ENCODE measurements at places on chromosomes 2 and 18. TPM values are rescaled to one million over a fixed set of nuclear protein-coding genes. Genes with fewer than 3 reads are reported as not detected.

The SFTPB gene
- total RNA-seq = not detected

The CMPK2 gene
- 1.1 TPM for total RNA-seq

The IL36G gene
- total RNA-seq = not detected

The FHOD3 gene
- total RNA-seq = not detected

The PLB1 gene
- total RNA-seq = 0.35 TPM

DNA sequence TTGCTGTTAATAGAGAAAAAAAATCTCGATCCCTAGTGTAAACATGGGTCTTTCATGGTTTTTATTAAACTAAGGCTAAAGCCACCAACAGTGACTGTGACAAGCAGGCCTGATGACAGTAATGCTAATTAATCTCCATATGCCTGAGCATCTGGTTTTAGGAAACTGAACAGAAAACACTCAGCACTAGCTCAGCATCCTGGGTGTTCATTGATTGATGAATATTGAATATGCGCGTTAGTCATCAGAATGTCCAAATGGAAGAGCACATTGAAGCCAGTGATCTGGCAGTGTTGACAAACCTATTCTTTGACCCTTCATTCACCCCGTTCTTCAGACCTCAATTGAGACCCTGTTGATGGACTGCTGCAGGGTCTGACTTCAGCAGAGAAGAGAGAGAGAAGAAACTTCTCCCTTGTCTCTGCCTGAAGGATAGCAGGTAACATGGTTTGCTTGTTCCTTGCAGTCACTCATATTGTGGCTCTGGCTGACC lies 283.8 kb downstream of the RDH14 start:
- DNase-seq = no peak

DNA sequence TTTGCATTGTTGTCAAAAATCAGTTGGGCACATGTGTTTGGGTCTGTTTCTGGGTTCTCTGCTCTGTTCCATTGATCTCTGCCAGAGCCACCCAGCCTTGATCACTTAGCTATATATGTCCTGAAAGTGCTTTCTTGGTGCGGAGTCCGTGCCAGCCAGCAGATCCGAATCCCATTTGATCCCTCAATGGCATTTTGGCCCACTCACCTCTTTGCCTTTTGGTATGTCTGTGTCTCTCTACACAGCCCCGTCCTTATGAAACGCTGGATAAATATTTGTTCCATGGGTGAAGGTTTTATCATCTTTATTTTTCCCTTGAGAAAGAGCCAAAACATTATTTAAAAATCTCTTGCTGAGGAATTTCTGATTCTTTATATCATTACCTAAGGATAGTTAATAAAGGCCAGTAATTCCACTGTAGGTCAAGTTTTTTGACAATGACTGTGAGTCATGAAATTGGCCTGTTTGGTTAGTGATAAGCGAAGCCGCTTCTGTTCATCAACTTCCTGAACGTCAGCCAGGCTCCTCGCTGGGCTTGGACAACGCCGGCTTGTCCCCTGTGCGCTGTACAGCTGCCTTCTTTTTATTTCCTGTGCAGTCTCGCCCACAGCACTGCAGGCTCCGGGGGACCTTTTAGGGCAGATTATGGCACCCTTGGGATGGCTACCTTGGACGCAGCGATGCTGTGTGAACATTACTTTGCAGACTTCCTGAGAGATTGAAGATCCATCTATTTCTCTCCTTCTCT lies 24.9 kb downstream of the MTCL1 start:
- no peak for DNase-seq

- no peak for DNase-seq
These were observed 2.9 kb downstream of the TEX261 start for GRCh38 chr2:70991742-70992141.

DNA sequence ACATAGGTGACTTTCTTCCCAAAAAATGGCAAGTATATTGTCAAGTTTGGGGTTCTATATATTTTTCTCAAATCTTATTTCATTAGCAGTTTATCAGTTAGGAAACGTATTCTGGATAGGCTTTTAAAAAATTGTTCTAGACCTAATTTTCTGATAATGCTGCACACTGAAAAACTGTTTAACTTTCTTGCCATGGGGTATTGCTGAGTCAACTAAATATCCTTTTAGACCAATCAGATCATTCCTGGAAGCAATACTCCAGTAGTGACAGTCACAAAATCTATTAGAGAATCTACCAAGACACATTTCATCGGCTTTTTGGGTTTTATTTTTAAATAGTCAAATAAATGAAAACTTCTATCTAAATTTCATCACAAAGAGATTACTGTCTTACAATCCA lies 440.6 kb downstream of the LRRTM4 start:
- no peak for DNase-seq

DNA sequence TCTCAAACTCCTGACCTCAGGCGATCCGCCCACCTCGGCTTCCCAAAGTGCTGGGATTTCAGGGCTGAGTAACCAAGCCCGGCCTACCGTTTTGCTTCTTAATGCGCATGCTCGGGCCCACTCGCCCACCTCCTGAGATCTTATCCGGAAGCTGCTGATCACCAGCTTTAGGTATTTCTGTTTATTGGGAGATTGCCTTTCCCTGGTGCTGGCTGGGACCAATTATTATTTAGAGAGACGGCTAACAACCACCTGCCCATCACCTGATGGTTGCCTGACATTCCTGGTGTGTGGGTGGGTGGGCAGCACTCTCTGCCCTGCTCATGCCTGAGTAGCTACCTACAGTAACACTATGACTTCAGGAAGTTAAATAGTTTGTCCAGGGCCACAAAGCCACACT lies 56.3 kb upstream of the ZNF532 start:
- no peak for DNase-seq

- DNase-seq = no peak
These were observed 54.1 kb downstream of the EIPR1 start for GRCh38 chr2:3323360-3324035.

DNA sequence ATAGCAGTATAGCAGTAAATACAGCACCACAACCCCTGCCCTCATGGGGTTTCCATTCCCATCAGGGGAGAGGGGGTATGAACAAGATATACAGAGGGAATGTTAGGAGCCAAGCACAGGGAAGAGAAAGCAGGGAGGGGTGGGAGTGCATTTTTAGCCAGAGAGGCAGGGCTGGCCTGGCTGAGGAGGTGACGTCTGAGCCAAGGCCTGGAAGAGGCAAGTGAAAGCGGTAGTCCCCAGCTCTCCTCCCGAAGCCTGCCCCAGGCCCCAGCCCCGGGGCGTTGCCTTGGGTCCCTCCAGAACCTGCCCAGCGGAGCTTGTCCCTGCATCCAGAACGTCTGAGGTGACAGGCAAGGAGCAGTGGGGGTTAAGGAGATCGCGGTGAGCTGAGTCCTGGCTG lies 45.1 kb upstream of the FOSL2 start:
- DNase-seq = no peak

- peak; percentile 32 for DNase-seq
These were observed 20.6 kb downstream of the SERTAD2 start for GRCh38 chr2:64632835-64633819.

GRCh38 chr2:14633461-14634181 lies 1.1 kb downstream of the LRATD1 start:
- DNase-seq = no peak

DNA sequence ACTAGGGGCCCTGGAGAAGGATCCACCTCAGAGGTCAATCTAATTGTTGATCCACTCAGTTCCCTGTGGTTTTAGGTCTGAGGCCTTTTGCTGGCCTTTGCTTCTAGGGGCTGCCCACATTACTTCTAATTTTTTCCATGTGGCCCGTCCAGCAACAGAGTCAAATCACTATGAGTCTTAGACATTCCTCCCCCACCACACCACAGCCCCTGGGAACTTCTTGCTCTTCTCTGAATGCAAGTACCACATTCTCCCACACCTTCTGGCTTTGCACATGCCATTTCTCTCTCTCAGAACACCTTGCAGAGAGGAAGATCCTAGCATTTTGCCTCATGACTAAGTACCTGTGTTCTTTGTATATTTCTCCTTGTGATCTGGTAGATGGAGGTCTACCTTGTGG lies 286.9 kb downstream of the SETBP1 start:
- no peak for DNase-seq

DNA sequence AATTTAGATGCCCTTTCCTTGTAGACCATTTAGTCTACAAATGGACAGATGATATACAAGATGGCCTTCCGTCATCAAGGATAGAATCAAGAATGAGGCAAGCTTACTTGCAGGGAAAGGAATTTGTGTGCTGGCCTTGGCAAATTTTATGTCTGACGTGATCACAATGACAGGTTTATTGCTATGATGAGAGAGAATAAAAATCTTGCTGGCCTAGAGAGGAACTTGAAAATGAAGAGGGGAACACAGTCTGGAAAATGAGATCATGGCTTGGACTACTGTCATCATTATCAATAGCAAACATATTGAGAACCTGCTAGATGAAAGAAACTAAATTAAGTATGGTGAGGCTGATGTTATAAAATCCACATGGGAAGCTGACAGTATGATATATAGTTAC lies 66.0 kb downstream of the CSRNP3 start:
- no peak for DNase-seq

- peak; percentile 22 for DNase-seq
These were observed 84.2 kb downstream of the MALT1 start for GRCh38 chr18:58755304-58756010.

DNA sequence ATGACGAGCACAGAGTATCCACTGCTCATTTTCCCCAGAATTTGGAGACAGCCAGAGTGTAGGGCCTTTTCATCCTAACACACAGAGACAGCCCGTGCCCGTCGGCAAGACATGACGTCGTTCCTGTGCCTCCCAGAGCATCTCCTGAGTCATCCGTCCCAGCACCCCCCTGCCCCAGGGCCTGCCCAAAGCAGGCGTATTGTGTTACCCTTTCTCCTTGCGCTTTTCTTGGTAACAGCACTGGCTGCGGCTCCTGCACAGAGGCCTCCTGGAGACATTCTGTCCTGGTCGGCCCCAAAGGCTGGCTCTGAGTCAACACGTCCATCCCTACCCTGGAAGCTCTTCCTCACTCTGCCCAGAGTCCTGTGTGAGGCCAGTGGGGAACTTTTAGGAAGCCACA lies 217.1 kb downstream of the KLHL29 start:
- DNase-seq = no peak

- no peak for DNase-seq
These were observed 22.2 kb downstream of the PDIA6 start for GRCh38 chr2:10790228-10790973.

DNA sequence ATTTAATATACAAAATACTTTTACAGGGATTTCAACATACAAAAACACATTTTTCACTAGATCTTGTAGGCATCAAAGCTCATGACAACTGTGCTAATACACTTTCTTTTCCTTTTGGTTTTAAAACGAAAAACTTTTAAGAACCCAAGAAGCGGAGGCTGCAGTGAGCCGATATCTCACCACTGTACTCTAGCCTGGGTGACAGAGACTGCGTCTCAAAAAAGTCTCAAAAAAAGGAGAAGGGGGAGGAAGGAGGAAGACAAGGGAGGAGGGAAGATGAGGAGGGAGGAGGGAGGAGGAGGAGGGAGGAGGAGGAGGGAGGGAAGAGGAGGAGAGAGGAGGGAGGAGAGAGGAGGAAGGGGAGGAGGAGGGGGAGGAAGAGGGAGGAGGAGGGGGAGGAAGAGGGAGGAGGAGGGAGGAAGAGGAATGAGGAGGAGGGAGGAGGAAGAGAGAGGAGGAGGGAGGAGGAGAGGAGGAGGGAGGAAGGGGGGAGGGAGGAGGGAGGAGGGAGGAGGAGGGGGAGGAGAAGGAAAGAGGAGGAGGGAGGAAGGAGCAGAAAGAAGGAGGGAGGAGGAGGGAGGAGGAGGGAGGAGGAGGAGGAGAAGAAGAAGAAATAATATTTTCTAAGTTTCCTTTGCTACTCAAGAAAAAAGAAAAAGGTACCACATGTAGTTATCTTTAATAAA lies 13.8 kb downstream of the ROCK2 start:
- DNase-seq = no peak
